Hematopoietic multipotent progenitor cell treated with erythropoietin and hydrocortisone succinate and interleukin-3 and kit ligand, for 17 days (in vitro differentiated cells): ENCODE measurements at places on chromosomes 16 and 17.

- DNase-seq, result no peak
Measured at GRCh38 chr16:86991679-86992078, 325.5 kb downstream of the C16orf95 start.

DNA sequence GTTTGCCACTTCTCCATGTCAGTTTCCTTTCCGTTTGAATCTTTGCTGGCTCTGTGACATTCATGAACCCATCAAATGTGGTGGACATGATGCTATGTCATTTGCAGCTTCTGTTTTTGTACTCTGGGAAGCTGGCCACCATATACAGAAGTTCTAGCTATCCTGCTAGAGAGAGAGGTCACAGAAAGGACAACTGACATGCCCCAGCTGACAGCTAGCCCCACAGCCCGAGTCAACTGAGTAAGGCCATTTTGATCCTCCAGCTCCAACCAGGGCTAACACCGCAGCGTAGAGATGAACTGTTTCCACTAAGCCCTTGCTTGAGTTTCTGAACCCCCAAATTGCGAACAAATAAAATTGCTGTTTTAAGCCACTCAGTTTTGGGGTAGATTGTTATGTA, 33.8 kb downstream of the CCDC42 start:
- no peak for DNase-seq

DNA sequence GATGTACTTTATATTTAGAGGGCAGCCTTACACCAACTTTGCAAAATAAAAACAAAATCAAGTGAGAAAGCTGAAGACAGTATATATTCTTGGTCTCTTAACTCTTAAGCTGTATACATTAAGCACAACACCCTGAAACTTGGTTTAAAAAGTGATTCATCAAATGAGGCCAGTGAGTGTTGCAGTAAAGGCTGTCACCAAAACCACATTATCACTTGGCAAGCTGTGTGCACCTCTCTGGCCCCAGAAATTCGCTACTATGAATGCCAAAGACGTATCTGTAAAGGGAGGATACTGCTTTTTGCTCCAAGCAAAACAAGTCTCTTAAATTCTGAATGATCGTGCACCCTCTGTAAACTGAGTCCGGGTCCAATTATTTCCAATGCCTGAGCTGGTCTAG, 163.9 kb downstream of the ZFHX3 start:
- DNase-seq, result no peak

GRCh38 chr16:57736419-57737351, 1.1 kb downstream of the KATNB1 start:
- peak; percentile 44 for DNase-seq

- no peak for DNase-seq
Measured at GRCh38 chr16:30010844-30011713, at the start of gene DOC2A. Gene DOC2A, minus strand, starts transcription at chr16:30011027. Its CDS starts 805 bp downstream, at chr16:30010222.

GRCh38 chr17:22460461-22461063, 768.2 kb downstream of the KCNJ18 start:
- no peak for DNase-seq

- no peak for DNase-seq
Measured at GRCh38 chr17:81832608-81833159, 407 bp downstream of the MCRIP1 start.

DNA sequence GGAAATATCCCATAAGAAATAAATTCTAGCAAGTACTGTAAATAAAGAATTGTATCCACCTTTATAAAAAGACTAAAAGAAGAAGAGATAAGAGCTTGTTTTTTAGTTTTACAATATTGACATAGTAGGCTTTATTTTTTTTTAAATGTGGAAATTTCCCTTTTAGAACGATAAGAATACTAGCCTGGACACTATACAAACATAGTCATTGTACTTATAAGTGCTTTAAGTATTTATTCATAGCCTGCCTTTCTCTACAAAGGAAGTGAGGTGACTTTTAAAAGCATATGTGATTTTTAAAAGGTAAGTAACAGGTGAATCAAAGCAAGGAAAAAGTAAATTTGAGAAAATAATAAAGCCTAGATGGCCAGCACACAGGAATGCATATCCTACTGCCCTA, 17.7 kb downstream of the TOX3 start:
- no peak for DNase-seq

- no peak for DNase-seq
Measured at GRCh38 chr16:17152311-17152710, 318.4 kb downstream of the XYLT1 start.

DNA sequence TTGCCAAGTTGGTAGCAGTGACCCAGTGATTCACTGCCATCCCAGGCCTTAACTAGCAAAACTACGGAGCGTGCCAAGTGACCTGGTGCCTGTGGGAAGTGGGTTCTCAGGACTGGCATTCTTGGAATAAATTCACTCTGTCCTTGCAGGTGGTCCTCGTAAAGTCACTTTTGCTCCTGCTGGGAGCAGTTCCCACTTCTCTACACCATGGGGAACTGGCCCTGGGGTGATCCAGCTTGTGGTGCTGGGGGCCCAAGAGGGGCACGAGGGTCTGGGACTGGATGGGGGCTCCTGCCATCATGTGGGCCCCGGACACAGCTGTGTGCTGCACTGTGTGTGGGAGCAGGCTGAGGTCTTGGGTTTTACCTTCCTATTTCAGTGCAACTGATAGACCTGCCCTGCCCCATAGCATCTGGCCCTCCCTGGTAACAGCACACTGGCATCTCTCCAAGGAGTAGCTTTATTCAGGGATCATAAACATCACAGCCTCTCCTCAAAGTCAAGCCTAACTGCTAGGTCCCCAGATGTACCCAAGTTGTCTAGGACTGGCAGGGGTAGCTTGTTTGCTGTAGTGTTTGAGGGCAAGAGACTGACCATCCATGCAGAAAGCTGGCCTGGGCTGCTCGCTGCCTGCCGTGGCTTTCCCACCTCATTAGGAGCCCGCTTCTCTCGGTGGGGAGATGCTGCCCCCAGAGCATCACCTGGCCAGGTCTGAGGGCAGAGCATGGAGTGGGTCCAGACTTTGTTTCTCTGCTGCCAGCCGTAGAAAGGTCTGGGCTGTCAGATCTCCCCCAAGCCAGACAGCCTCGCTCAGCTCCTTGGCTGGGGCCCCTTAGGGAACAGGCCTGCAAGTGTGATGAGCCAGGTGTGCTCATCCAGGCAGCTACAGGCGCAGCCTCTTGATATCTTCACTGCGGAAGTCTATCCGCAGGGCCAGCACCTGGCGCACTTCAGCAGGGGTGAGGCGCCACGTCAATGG, 26.0 kb downstream of the FCSK start:
- peak; percentile 28 for DNase-seq

- no peak for DNase-seq
Measured at GRCh38 chr17:43094129-43094835, 30.9 kb downstream of the BRCA1 start.

DNA sequence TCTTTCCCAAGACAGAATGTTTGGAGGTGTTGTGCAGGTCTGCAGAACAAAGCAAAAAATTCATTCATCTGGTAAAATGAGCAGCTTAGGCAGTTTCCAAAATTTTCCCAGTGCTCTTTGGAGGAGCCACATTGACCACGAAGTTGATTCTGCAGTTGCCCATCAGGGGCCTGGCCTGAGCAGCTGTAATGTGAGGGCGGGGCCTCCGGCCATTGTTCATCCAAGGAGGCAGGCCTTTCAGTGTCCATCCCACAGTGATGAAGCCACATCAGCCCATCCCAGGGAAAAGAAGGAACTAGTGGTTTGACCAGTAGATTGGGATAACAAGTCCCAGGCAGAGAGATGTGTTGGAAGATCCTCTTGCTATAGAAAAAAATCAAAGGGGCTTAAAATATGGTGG, 10.1 kb downstream of the UBFD1 start:
- DNase-seq, result no peak

- no peak for DNase-seq
Measured at GRCh38 chr16:66028510-66029216, 337.8 kb upstream of the CDH5 start.

DNA sequence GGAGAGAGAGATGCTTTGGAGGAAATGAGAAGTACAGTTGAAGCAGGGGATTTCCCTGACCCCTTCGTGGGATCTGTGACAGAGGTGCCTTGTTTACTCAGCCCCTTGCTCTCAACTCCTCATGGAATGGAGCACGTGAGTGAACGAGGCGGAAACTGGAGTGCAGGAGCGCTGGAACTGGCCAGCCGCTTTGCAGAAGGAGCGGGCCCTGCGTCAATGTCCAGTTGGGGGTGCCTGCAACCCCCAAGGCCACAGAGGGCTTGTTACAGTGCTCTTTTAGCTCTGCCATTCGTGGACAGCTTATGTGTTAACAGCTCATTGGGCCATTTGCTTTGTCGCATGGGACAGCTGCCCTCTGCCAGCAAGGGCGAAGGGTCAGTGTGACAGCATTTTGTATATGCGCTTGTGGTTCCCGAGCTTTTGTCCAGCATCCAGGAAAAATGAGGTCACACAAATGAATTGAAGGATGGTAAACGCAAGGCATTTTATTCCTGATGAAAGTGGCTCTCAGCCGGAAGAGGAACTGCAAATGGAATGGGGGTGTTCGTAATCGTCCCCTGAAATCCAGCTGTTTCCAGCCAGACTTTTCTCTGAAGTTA, 1395.1 kb downstream of the CDH8 start:
- no peak for DNase-seq

DNA sequence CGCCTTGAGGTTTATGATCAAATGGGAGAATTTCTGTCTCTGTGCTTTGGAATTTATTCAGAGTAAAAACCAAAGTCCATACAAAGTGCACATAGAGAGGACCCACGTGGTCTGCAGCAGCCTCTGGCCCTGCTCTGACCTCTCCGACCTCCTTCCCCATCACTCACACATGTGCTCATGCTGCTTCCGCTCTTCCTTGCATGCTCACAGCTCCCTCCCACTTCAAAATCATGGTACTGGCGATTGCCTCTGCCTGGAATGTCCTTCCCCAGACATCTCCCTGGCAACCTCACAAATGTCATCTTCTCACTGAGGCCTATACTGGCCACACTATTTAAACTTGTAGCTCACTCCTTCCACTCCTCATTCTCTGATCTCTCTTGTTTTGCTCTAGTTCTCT, 418.0 kb downstream of the CA10 start:
- DNase-seq, result no peak

- DNase-seq, result no peak
Measured at GRCh38 chr16:49276646-49277385, 4.8 kb downstream of the CBLN1 start.

- DNase-seq, result no peak
Measured at GRCh38 chr17:82588266-82589175, 59.7 kb downstream of the WDR45B start.

- DNase-seq, result no peak
Measured at GRCh38 chr16:75197522-75198134, 9.3 kb downstream of the CTRB2 start.

DNA sequence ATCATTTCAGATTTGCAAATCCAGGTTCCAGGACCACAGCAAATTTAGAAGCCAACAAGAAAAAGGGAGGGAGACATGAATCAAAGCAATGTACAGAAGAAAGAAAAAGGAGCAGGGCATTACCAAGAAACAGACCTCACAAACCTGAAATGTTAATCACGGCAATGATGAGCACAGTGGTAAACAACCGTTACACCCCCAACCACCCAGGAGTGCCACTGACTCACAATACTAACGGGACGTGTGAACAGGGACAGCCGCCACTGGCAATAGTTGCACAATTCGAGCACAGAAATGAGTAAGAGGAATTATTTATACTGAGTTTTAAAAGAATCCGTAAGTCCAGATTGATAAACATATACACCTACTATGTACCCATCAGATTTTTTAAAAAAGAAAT, 13.8 kb downstream of the USP22 start:
- DNase-seq, result no peak

GRCh38 chr17:75245011-75245410, 16.4 kb downstream of the GGA3 start:
- no peak for DNase-seq

DNA sequence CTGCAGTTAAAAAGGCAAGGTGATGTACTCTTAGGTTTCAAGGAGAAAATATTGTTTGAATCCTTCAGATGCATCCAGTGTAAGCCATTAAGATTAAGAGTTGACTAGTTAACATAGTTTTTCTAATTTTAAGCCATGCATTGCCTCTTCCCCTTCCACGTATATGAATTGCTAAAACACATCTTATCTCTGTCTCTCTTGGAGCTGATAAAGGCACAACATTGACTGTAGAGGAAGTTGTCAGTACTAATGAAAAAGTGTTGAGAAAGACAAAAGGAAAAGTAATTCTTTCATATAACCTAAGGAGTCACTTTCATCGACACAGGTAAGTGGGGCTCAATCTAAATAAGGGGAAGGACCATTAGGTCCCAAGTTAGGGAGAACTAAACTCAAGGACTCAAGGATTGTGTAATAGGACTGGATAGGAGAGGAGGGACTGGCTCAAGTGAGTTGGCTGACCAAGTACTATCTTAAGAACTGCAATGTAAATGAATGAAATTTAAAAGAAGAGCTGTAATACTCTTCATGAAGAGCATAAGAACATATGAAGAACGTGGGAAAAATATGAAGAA, 55.6 kb downstream of the GRB7 start:
- no peak for DNase-seq

- DNase-seq, result no peak
Measured at GRCh38 chr17:36105781-36106492, 2.3 kb downstream of the CCL4 start.

GRCh38 chr17:40559954-40560591, 5.2 kb downstream of the CCR7 start:
- peak; percentile 66 for DNase-seq

DNA sequence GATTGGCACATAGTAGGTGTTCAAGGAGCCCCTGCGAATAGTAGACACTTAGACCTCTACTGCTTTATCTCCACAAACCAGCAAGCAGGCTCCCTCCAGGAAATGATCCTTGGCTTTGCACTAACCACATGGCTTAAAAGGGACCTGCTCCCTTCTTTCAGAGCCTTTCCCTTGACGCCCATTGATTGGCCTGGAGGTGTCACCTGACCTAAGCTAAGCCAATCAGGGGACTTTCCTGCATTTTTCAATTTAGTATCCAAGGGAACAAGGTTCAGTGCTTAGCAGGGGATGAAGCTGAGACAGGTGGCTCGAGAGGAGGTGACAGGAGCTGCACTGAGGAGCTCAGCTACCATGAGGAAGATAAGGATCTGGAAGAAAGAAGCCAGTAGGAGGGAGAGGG, 52.8 kb downstream of the CLEC19A start:
- no peak for DNase-seq

- DNase-seq, result no peak
Measured at GRCh38 chr17:52837492-52837891, 679.0 kb upstream of the CA10 start.
